ENCODE measurements at places on chromosomes 5 and 9.

- no peak for DNase-seq
Measured at GRCh38 chr5:73447530-73448462, 781 bp downstream of the FOXD1 start.

- DNase-seq = no peak
Measured at GRCh38 chr5:155929112-155929511, 397.9 kb upstream of the SGCD start.

DNA sequence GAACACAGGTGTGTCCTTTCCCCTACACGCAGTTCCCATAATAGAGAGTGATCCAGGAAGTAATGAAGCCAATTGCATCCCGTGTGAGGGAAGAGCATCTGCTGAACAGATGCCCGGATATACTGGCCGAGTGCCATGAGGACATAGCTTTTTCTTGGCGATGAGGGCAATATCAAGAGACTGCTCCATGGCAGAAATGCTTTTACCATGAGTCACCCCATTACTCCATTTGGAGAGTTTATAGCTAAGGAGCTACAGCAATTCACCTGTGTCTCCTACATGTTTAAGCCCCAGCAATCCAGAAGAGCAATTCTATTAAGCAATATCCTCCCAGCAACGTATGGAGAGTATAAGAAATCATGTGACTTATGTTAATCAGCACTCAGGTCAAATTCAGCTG is 222.0 kb upstream of the KLF4 start:
- no peak for DNase-seq

DNA sequence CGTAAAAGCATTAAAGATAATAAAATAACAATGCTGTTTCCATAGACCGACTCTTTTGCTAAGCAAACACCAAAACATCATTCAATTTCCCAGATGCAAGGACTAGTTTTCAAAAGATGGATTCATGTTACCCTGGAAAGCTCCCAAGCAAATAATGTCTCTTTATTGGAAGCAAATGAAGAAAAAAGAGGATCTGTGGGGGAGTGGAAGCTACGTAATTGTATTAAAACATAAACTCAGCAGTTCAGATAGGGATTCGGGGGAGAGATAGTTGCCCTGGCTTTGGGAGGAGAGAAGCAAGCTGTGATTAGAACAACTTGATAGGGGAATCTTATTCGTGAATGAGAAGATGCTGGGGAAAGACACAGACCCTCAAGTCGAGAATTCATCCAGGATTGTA is 491.0 kb upstream of the CLINT1 start:
- no peak for DNase-seq

DNA sequence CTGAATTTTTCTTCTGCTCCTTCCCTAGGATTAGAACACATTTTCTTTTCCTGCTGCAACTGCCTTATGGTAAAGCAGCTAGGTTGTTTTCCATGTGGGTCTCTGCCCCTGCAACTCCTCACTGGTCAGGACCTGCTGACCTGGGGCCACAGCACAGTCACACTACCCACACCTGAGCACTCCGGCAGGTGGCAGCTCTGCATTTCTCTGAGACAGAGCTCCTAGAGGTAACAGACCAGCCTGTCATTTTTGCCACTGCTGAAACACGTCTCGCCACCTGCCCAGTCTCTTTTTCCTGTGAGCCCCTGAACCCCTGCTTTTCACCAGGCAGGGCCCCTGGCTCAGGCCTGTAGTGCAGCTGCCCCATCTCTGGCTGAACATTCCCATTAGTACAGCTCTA is 609.6 kb downstream of the HINT1 start:
- DNase-seq = no peak

DNA sequence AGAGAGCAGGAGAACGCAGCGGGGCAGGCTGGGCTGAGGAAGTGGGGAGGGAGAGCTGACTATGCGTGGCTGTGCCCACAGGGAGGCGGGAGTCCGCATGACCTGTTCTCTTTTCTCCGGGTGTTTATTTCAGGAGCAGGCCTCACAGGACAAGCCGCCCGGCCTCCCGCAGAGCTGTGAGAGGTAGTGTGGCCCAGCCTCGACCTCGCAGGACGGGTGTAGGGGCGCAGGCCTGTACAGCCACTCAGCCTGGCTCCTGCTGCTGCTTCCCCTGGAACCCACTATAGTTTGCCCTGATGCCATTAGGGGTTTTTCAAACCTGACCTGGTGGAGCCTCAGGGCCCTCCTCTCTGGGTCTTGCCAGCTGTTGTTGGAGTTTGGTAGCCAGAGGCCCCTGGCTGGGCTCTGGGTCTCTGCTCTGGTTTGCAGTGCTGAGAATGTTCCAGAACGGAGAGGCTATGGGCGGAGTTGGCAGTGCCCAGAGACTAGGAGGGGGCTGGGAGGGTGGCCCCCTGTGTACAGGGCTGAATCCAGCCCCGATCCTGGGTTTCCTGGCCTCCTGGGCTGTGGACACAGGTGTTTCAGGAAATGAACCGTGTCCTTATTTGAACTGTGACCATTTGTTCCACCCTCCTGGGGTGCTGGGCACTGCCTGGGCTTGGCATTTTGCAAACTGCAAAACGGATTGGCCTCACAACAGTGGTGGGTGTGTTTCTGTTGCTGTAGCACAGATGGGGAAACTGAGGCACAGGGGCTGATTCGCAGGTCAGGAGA is 78.8 kb downstream of the WNK2 start:
- no peak for DNase-seq

GRCh38 chr5:62041156-62041756 is 264.8 kb upstream of the KIF2A start:
- no peak for DNase-seq

DNA sequence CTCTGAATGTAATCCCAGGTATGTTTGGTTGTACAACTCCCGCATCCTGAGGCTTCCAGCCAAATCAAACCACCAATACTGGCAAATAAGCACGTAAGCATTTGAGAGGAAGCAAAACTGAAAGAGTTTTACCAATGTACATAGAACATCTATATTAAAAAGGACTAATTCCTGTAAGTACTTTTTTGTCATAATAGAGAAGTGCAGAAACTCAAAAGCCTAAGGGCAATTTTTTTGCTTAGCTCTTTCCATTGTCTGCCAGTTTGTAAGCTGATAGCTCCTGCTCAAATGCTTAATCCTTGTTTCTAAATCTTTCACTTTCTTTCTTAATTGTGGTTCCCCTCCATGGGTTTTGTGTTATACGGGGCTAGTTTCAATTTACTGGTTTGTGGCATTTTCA is 1151.8 kb downstream of the CDH12 start:
- no peak for DNase-seq

DNA sequence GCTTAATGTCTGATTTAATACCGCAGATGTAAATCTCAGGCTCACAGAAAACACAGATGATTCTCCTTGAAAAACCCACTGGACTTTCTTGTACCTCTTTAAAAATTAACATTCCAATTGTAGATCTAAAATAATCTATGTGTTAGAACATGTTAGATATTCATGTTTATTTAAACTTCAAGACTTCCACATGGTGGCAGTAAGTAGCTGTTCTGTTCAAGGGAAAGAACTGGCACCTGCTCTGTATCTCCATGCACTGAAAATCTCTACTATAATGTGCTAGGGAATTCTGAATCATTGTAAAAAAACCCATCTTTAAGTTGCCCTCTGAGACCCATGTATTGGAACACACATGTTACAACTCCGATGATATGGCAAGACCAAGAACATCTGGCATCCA is 366.9 kb downstream of the DMRTA1 start:
- no peak for DNase-seq

DNA sequence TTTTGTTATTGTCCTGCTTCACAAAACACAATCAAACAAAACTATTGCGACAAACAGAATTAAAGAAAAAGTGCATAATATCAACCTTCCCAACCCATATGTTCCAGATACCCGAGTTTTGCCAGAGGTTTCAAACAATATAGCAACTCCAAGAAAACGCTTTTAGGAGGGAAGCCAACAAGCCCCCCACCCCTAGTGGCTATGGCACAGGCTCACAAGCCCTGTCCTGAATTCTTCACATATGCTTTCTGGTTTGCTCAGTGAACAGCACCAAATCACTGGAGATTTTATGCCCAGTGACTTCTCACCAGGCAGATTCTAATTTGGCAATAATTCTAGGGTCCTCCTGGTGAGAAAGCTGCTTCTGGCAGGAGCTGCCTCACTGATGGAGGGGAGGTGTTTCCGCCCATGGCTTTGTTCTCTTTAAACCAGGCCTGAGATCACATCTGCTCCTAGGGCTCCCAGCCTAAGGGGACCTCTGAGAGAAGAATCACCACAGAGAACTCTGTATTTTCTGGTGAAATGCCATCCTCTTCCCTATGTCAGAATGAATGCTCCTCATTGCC is 1982.4 kb downstream of the EFNA5 start:
- DNase-seq = no peak

DNA sequence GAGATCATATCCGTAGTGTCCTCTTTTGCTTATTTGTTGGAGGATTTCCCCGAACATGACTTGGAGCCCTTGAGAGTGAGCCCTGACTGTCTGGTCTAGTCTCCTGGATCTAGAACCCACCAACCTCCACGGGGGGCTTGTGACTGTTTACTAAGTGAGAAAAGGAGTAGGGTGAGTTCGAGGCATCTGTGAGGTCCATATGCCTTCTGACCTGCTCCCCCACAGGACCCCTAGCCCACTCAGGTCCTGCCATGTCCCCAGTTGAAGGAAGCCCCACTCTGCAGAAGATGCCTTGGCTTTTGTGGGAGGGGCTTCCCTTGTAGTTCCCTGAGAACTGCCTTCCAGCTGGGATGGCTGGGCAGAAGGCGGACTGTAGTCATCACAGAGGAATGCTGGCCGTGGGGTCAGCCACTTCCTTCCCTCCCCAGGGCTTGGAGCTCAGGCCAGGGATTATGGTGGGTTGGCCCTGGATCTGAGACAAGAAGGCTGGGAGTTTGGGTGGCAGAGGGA is 7.0 kb upstream of the IRF1 start:
- no peak for DNase-seq

- no peak for DNase-seq
Measured at GRCh38 chr5:125376059-125376641, 629.7 kb upstream of the ZNF608 start.

GRCh38 chr5:171721464-171721863 is 64.2 kb upstream of the SMIM23 start:
- DNase-seq = no peak

- no peak for DNase-seq
Measured at GRCh38 chr9:98576354-98576753, 132.4 kb downstream of the GABBR2 start.

- DNase-seq = no peak
Measured at GRCh38 chr5:60598424-60598823, 101.5 kb downstream of the DEPDC1B start.

GRCh38 chr5:51732304-51732703 is 349.1 kb downstream of the ISL1 start:
- DNase-seq = no peak

DNA sequence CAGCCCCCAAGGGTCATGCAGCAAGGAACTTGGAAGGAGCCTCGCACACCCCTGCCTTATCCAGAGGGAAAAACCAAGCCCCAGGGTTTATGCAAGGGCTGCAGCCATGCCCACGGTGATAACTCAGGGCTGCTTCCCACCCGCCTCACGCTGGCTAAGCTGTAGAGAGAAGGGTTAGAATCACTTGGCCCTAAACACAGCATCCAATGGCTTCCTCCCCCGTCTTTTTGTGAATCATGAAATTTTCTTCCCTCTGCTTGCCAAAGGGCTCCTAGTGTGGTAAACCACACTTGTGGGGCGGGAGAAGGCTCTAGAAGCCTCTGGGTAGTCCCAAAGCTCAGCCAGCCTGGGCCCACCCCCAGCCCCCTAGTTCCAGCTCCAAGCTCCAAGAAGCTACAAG is 55.9 kb upstream of the ORM1 start:
- DNase-seq = no peak

GRCh38 chr5:1734271-1734907 is 65.2 kb downstream of the MRPL36 start:
- DNase-seq = no peak

- no peak for DNase-seq
Measured at GRCh38 chr5:150765011-150765798, 6.4 kb upstream of the DCTN4 start.
